ENCODE measurements at places on chromosomes 4 and X. TPM values are rescaled to one million over a fixed set of nuclear protein-coding genes. Genes with fewer than 3 reads are reported as not detected.

The INPP4B gene
- total RNA-seq: 9.4 TPM

GRCh38 chr4:179124957-179125356, 1682.7 kb upstream of the AGA start:
- DNase-seq: no peak
- no peaks in the 10 kb centered on the region for H3K36me3 ChIP-seq
- no peak overlapping the region for H3K27ac ChIP-seq
- no peak overlapping the region for H3K4me3 ChIP-seq

The FRG2 gene
- not detected for total RNA-seq

The GAGE2A gene
- not detected for total RNA-seq

The CHRDL1 gene
- total RNA-seq: 140 TPM

DNA sequence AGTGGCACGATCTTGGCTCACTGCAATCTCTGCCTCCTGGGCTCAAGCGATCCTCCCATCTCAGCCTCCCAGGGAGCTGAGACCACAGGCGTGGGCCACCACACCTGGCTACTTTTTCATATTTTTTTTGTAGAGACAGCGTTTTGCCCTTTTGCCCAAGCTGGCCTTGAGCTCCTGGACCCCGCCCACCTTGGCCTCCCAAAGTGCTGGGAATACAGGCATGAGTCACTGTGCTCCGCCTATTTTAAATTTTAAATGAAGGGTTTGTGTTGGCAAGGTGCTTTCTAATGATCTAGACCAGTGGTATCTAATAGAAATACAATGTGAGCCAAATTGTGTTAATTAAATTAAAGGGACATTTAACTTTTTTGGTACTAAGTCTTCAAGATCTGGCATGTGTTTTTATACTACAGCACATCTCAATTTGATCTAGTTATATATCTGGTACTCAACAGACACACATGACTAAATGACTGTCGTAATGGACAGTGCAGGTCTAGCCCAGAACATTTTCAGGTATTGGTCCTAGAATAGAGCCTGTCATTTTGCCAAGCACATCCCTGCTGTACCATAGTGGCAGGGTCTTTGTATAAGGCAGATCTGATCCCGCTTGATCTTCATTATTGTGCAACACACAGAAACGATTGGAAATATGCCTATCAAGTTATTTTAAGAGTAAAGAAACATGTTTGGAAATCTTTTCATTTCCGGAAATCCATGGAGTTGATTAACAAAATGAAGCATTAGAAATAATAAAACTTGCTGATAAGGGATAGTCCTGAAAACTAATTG, 7.3 kb downstream of the PGK1 start:
- no peak overlapping the region for H3K27ac ChIP-seq
- no peaks in the 10 kb centered on the region for H3K27me3 ChIP-seq
- DNase-seq: no peak
- peaks cover 19% of the 10 kb centered on the region for H3K36me3 ChIP-seq

The MAGEC3 gene
- 0.71 TPM for total RNA-seq
